ENCODE measurements at places on chromosomes 1 and 21.
A peak's percentile ranks its signal among the peaks of the same experiment; 100 is the strongest.

- DNase-seq = no peak
These were observed 175.8 kb downstream of the TYW3 start for GRCh38 chr1:74908797-74909196.

DNA sequence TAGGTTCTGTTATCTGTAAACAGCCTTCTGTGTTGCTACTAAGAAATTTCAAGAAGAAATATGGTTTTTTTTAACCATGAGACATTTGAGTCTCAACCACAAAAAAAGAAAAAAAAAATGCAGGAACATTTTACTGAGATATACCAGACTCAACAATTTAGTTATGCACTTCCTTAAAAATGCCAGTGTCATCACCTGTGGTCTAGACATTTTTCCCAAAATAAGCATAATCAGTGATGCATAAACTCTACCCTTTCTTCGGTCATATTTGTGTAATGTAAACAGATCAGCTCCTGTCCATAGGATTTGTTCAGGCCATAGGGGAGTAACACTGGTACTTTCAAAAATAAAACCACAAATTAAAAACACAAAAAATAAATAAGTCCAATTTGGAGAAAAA lies 122.6 kb upstream of the TNFSF4 start:
- no peak for DNase-seq

- no peak for DNase-seq
These were observed 5.2 kb downstream of the FNDC10 start for GRCh38 chr1:1594602-1595260.

DNA sequence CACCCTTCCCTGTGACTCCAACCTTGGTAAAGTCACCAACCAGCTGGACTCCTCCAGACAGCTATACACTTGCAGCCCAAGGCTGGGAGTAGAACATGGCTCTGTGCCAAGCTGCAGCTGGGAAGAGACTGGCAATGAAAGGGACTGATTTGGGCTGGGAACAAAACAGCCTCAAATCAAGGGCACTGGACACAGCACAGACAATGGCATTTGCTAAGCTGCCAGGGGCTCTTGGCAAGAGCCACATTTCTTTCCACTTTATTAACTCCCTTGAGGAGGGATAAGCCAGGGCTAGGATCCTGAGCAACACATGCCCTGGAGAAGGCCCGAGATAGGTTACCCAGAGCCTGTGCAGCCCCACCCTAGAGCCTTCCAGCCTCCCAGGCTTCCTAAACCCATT lies 12.0 kb downstream of the SYT11 start:
- no peak for DNase-seq

- DNase-seq = peak; percentile 74
These were observed 7.3 kb downstream of the GNG4 start for GRCh38 chr1:235642011-235642942.

- DNase-seq = no peak
These were observed 114.0 kb downstream of the PPP1R12B start for GRCh38 chr1:202462342-202463076.

DNA sequence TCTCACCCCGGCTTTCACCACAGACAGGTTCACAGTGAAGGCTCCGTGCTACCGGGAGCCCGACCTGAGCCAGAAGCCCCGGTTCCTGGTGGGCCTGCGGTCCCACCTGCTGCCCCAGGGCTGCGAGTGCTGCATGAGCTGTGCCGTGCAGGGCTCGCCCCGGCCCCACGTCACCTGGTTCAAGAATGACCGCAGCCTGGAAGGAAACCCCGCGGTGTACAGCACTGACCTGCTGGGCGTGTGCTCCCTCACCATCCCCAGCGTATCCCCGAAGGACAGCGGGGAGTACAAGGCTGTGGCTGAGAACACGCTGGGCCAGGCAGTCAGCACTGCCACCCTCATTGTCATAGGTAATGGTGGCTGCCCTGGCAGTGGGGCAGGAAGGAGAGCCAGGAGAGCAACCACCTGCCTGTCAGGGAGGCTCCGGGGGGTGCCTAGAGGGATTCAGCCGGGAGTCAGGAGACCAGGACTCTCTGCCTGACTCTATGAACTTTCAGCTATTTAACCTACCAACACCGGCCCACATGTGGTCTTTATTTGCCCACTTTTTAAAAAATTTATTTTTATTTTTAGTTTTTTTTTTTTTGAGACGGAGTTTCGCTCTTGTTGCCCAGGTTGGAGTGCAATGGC lies 36.4 kb downstream of the IGFN1 start:
- no peak for DNase-seq

- peak; percentile 80 for DNase-seq
These were observed 3.5 kb upstream of the FCMR start for GRCh38 chr1:206925106-206925736.

Data from stimulated activated CD8-positive, alpha-beta memory T cell treated with anti-CD3 and anti-CD28 coated beads, Interleukin-4, amount 100 ng/mL, for 48 hours (primary cell).